ENCODE measurements at places on chromosomes 6 and 20.

- DNase-seq: peak; percentile 51
These were observed 5.0 kb upstream of the LPIN3 start for GRCh38 chr20:41335591-41335990.

DNA sequence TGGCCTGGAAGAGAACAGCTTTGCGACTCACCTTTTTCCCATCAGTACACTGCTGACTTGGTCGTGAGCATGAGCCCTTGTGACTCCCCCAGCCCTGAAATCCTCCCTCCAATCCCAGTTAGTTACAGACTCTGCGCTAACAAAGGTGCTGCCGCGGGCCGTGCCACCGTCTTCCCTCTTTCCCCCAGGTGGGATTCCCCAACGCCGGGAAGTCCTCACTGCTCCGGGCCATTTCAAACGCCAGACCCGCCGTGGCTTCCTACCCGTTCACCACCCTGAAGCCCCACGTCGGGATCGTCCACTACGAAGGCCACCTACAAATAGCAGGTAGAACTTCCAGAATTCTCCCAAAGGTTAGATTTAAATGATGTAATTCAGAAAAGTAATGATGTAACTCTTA lies 16.1 kb downstream of the MTG2 start:
- DNase-seq: peak; percentile 86

DNA sequence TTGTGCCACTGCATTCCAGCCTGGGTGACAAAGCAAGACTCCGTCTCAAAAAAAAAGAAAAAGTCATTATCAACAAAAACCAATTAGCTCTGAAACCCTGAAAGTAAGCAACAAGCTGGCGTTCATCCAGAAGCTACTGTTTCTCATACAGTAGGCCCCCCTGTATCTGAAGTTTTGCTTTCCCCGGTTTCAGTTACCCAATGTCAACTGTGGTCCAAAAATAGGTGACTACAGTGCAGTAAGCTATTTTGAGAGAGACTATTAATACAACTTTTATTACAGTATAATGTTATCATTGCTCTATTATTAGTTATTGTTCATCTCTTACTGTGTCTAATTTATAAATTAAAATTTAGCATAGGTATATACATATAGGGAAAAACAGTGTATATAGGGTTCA lies 135.1 kb downstream of the KIF16B start:
- no peak for DNase-seq

DNA sequence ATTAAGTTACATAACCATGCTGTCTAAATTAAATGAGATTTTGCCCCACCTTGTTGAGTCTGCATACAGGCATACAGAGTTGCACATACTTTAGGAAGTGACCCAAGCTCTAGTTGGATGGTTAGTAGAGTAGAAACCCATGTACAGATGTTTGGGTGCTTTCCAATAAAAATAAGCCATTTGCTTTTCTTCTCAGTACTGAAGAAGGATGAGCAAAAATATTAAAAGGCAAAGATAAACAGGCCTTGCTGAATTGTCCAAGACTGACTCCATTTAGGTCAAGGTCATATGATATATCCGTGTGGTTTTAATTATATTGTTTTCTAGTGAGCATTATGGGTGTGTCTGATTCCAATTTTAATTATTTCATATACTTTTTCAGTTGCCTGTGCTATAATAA lies 589.4 kb downstream of the RFPL4B start:
- no peak for DNase-seq

DNA sequence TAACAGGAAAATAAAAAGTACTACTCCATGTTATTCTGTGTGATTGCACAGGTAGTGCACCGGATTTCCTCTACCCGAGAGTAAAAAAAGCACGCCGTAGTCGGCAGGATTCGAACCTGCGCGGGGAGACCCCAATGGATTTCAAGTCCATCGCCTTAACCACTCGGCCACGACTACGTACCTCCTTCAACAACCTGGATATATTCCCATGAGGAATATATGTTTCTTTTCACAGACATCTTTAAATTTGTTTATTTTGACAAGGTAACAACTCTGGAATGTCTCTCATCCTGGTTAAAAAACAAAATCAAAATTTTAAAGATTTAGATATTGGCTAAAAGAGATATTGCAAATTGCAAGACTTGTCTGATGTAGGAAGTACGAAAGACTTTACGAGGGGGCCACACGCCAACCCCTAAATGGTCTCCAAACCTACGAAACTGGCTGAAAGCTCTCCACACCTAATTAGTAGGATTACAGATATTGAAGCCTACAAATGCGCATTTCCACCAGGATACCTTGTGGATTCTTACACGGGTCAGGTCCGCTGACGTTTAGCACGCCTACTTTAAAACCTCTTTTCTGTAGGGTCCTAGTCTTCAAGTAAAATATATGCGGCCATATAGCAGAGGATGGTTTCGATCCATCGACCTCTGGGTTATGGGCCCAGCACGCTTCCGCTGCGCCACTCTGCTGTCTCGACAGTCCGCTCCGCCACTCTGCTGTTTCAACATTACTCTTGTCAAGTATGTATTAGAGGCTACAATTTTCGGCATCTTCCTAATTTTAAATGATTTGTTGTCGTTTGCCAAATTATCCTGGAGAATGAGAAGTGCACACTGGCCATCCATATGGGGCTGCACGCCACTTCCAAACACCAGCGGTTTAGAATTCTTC lies 52.2 kb upstream of the BTN3A2 start:
- DNase-seq: peak; percentile 77

GRCh38 chr6:104704191-104704590 lies 155.5 kb downstream of the HACE1 start:
- DNase-seq: no peak

- DNase-seq: peak; percentile 60
These were observed 218.9 kb downstream of the EYA2 start for GRCh38 chr20:47113362-47114109.

GRCh38 chr6:7163661-7164071 lies 55.9 kb downstream of the RREB1 start:
- DNase-seq: no peak

- no peak for DNase-seq
These were observed 457.4 kb upstream of the MANEA start for GRCh38 chr6:95119927-95120326.

- DNase-seq: no peak
These were observed 38.5 kb downstream of the SOD2 start for GRCh38 chr6:159654483-159655098.

DNA sequence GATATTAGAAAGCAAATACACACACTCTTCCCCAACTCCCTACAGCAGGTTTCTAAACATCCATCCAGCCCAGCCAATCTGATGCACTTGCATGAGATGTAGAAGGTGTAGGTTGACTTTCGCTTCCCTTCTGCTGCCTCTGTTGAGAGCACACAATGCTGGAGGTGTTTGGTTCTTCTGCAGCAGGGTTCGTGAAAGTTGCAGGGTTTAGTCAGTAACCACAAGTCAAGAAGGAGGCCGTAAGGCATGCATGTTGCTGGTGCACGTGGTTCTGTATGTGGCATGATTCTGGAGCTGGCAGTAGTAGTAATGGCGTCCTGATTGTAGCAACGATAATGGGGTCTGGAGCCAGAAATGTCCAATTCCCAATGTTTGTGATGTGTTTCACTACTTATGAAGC lies 53.0 kb downstream of the DEK start:
- no peak for DNase-seq

GRCh38 chr20:50446351-50447101 lies 63.7 kb upstream of the PTPN1 start:
- DNase-seq: no peak

DNA sequence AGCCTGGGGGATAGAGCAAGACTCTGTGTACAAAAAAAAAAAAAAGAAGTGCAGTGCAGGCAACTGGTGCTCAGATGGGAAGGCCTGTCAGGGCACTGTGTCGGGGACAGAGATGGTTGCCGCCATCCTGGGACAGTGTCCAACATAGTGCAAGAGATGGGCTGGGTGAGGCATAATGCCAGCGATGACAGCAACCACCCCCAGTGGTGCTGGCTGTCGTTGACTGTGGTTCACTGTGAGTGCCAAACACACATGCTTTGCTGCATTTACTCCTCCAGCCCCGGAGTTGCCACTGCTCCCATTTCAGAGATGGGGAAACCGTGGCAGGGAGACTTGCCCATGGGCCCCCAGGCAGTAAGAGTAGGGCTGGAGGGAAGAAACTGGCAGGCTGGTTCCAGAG lies 5.2 kb upstream of the C20orf203 start:
- DNase-seq: no peak

GRCh38 chr6:142874676-142875075 lies 70.3 kb downstream of the HIVEP2 start:
- no peak for DNase-seq

DNA sequence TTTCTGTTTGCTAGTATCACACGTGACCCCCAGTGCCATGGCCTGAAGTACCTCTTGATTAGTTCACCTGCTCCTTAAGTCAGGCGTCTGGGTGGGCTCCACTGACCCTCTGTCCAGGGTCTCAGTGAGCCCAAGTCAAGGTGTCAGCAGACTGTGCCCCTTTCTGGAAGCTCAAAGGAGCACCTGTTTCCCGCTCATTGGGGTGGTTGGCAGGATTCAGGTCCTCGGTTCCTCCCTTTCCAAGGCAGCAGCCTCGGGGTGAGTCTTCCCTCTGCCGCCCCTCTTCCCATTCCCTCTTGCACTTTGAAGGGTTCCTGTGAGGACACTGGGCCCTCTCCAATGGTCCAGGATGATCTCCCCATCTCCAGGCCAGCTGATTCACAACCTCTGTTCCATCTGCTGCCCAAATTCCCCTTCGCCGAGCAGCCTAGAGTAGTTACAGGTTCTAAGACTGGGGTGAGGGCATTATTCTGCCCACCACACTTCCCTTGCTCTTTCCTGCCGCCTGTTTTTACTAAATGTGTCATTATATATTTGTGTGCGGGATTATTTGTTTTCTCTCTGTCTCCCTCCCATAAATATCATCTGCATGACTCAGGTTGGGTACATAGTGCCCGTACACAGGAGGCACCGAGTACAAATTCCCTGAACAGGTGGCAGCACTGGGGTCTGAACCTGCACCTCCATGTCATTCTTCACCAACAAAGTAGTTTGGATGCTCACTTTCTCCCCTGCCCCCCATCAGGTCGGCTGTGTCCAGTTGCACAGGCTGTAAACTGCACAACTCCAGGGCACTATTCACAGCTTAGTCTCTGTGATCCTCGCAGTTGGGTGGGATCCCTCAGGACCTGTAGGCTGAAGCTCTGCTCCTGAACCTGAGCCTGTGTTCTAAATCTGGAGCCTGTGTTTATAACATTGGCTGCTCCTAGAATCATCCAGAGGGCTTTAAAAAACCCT lies 58.5 kb downstream of the RBM38 start:
- DNase-seq: peak; percentile 66

DNA sequence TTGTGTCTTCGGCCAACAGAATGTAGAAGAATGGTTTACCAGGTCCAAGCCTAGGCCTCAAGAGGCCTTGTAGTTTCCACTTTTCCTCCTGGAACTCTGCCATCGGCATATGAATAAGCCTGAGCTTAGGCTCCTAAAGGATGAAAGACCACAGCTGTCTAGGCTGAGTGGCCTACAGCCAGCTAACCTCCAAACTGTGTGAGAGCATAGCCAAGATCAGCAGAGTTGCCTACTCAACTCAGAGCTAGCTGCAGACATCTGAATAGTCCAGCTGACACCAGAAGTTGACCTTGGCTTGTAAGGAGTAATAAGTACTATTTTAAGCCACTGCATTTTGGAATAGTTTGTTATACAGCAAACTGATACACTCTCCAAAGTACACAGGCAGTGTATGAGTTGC lies 52.6 kb upstream of the SMIM29 start:
- no peak for DNase-seq

DNA sequence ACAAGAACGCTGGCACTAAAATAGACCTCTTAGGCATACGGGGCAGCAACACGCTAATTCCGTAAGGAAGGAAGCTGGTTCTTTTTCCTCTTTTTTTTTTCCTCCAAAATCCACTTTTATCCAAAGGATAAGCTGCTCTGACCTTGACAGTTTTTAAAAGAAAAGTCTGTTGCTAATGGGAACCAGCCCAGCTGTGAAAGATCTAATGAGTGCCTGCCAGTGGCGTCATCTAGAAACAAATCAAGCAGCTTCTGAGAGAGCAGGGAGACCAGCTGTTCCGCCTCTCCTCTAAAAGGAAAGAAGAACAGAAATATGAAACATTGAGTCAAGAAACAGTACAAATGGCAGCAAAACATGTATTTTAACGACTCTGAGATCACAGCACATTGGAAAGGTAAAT lies 78.6 kb downstream of the FAXC start:
- no peak for DNase-seq

DNA sequence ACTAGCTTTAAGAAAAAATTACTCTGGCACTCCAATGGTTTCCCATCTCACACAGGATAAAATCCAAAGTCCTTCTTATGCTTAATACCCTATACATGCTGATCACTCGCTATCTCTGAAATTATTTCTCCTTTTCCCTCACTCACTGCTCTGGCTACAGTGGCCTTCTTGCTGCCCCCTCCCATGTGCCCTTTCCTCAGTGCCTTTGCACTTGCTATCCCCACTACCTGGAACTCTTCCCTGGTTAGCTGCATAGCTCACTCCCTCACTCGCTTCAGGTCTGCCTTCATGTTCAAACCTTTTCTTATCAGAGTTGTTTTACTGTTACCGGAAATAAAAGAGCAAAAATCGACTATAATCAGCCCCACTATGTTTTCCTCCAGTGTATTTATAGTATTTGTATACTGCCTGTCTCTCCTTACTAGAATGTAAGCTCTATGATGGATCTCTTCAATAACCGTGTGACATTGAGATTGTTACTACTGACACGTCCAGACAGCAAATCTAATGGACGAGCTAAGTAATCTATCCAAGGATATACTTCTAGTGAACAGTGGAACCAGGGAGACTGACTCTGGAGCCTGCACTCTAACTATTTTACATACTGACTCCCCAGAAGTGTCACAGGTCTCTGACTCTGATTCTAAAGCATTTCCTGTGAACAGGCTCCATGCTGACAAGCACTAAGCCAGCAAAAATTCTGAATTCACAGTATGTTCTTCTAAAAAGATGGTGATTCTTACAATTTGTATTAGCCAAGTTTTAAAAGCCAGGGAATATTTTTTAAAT lies 25.1 kb downstream of the FKBP5 start:
- DNase-seq: no peak

GRCh38 chr20:48194583-48194982 lies 409.3 kb upstream of the SULF2 start:
- no peak for DNase-seq

DNA sequence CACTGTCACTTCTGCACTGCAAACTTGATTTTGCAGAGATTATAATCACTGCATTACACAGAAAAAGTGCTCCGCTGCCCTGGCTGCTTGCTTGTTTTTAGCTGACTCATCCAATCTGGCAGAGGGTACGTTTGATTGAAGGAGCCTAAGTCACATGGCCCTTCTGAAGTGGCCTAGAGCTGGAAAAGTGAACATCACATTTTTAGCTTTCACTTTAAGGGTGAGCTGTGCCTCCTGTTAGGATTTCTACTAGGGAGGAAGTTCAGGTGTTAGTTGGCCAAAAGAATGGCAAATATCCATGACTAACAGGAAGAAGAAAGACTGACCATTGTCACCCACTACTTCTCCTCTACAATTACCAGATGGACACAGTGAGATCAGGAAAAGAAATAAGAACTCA lies 889.1 kb upstream of the MAP3K7 start:
- no peak for DNase-seq

Data from RWPE2 (cell line).